ENCODE measurements at places on chromosomes 5 and 9.

DNA sequence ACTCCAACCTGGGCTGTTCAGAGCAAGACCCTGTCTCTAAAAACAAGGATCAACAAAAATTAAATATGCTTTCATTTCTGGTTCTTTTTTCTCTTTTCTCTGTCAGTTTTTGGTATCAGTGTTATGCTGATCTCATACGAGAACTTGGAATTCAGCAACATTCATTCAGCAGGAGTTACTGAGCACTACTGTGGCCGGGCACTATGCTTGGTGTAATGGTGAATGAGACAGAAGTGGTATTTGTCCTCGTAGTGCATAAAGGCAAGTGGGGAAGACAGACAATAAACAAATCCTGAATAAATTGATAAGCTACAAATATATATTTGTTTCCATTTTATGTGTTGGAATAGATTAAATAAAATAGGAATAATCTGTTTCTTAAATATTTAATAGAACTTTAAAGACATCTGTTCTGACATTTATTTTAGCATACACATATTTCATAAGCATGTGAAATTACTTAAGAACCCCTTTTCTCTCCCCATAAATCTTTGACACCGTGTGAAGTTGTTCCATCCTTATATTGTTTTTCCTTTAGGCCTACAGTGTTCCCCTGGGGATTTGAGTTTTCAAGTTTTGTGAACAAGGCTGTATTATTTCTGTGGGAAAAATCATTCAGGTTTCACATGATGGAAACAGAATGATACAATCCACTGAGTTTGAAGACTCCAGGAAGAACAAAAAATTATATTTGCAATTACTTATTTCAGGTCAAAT, 24.6 kb downstream of the UBAP1 start:
- peak; percentile 49 for DNase-seq

- no peak for DNase-seq
Observed at GRCh38 chr9:14097215-14097614, 216.7 kb downstream of the NFIB start.

GRCh38 chr9:7366121-7366520, 433.5 kb downstream of the DMAC1 start:
- DNase-seq, result no peak

- DNase-seq, result no peak
Observed at GRCh38 chr9:136532799-136533774, 12.8 kb downstream of the NOTCH1 start.

DNA sequence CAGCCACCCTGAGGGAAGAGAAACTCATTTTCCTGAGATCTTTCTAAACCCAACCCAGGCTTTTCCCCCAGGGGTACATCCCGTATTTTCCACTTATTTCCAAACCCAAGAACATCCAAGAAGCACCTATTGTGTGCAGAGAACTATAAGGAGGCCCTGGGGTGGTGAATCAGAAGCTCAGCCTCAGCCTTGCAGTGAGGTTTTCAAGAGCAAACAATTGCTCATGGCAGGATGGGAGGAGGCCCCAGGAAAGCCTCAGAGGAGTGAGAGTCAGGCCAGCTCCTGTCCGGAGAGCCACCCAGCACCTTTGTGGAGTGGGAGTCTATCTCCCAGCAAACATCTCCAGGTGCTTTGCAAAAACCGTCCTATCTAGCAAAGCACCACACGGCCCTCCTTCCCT, 19.2 kb downstream of the NIPAL4 start:
- no peak for DNase-seq

DNA sequence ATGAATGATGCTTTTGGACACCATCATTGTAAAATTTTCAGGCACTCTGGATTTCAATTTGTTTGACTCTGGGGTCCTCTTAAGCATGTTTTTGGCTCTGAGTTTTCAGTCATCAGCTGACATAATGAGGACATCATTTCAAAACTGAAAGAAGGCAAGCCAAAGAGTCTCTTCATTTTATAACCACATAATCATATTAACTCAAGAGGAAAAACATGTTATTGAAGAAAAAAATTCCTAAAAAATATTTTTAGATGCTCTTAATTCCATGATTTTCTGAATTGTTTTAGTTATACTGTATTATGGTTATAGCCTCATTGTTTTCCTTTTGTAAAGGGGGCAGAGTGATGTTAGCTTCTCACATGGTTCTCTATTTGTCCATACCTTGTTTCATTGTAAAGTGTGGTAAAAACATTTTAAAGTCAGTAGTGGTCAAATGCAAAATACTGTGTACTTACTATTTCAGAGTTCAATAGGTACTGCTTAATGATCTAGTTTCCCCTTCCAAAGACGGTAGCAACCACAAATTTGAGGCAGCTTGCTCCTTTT, 472.1 kb downstream of the DMRT2 start:
- no peak for DNase-seq

GRCh38 chr9:84230355-84231145, 110.0 kb downstream of the SLC28A3 start:
- peak; percentile 8 for DNase-seq

- DNase-seq, result no peak
Observed at GRCh38 chr9:105541838-105542237, 16.1 kb upstream of the FKTN start.

DNA sequence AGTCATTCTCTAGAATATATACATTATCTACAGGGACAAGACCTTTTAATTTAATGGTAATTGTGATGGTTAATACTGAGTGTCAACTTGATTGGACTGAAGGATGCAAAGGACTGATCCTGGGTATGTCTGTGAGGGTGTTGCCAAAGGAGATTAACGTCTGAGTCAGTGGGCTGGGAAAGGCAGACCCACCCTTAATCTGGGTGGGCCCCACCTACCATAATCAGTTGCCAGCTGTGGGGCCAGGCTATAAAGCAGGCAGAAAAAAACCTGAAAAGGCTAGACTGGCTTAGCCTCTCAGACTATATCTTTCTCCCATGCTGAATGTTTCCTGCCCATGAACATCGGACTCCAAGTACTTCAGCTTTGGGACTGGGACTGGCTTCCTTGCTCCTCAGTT, 112.2 kb upstream of the SMC2 start:
- DNase-seq, result no peak

Measured in globus pallidus (tissue), 1 donor.